ENCODE measurements at places on chromosomes 16 and 17.
A peak's percentile ranks its signal among the peaks of the same experiment; 100 is the strongest.

DNA sequence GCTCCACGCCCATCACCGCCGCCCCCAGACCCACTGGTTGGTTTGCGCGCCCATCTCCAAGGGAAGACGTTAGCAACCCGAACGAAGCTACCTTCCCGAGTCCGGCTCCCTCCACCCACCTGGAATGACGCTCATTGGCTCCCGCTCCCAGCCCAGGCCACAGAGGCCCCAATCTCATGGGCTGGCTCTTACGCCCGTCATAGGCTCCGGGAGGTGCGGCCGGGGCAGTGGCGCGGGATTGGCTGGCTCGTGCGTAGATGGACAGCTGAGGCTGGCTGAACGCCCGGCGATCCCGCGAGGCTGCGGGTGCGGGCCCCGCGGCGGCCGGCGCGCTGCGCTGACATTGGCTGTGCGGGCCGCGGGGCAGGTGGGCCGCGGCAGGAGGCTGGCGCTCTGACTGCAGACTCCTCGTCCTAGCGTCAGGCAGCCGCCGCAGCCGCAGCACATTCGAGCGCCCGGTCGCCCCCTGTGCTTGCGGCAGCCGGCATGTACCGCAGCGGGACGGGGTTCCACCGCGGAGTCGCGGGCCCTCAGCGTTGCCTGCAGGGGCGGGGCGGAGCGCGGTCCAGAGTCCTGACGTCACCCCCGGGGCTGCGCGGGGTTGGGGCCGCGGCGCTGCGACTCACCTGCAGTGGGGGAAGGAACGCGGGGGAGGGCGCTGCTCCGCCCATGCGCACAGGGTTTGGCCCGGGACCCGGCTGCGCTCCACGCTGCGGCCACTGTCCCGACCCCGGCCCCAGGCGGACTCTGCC is 453 bp upstream of the MYH10 start:
- DNase-seq, result peak; percentile 66

DNA sequence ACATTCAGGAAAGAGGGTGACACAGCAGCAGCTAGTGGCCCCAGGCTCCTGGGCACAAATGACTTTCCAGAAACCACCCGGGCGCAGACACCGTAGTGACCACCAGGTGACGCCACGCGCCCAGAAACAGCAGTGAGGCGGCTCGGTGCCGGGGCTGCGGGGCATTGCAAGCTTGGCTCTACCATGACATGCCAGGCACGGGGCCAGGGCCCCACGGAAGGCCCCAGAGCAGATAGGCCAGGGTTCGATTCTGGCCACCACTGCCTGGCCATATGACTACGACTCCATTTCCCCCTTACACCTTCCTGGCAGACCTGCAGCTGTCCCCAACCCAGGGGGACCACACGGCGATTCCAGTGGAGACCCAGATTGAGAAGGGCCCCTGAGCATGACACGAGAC is 6.7 kb downstream of the RHBDF1 start:
- peak; percentile 80 for DNase-seq

GRCh38 chr17:9672266-9672665 is 26.9 kb downstream of the USP43 start:
- DNase-seq, result no peak

GRCh38 chr17:61411261-61412142 is 11.9 kb downstream of the TBX2 start:
- peak; percentile 47 for DNase-seq

GRCh38 chr16:4313563-4314531 is 2.0 kb upstream of the GLIS2 start:
- no peak for DNase-seq

GRCh38 chr17:10768750-10769251 is 35.1 kb downstream of the TMEM238L start:
- DNase-seq, result no peak

- no peak for DNase-seq
Measured at GRCh38 chr17:28963055-28963611, 11.8 kb upstream of the PHF12 start.

DNA sequence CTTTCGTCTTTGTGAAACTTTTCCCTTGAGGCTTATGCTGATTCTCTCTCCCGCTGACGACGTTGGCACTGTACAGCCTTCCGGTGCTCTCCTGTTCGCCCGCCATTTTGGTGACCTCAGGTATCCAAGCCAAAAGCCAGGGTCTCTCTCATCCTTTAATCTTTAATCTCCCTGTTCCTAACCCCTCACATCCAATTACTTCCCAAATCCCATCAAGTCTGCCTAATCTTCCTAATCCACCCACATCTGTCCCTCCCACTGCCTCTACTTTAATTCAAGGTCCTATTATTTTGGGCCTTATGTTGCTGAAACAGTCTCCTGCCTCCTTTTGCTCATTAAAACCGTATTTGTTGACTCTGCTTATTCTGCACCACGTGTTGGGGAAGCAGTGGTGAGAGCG is 7.3 kb downstream of the WRAP53 start:
- no peak for DNase-seq

DNA sequence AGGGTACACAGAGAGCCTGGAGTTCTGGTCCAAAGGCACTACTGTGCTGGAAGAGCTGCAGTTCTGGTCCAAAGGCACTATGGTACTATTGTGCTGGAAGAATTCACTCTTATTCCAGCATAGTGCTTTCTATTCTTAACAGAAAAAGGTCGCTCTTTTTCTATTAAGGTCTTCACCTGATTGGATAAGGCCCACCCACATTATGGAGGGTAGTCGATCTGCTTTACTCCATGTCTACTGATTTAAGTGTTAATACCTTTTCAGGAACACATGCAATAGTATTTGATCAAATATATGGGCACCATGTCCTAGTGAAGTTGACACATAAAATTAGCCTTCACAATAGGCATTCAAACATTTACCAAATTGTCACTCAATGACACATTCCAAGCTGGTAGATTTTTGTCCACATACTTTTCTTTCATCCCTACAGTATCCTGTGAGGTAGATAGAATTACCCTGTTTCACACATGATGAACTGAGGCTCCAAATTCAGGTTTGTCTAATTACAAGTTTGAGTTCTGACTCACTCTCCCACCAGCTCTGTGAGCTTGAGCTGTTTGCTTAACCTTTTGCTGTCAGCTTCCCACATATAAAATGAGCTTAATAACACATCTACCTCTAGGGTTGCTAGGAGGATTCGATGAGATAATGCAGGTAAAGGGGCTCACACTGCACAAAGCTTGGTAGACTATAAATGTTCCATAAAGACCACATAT is 129.9 kb downstream of the AIPL1 start:
- DNase-seq, result no peak

DNA sequence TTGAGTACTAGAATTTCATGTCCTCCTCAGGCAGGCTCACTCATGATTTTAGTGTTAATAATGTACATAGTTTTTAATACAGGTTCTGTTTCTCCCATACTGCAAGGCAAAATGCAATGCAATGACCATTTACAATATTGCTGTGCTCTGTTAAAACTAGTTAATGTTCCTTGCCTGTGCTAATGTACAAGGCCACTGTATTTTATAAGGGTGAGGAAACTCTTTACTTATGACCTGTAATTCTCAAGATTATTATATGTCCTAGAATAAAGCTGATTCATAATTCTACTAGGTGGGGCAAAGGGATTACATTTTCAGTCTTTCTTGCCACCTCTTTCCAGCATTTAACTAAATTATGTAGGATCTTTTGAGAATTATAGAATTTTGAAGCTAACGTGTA is 19.4 kb downstream of the TMIGD1 start:
- DNase-seq, result no peak

DNA sequence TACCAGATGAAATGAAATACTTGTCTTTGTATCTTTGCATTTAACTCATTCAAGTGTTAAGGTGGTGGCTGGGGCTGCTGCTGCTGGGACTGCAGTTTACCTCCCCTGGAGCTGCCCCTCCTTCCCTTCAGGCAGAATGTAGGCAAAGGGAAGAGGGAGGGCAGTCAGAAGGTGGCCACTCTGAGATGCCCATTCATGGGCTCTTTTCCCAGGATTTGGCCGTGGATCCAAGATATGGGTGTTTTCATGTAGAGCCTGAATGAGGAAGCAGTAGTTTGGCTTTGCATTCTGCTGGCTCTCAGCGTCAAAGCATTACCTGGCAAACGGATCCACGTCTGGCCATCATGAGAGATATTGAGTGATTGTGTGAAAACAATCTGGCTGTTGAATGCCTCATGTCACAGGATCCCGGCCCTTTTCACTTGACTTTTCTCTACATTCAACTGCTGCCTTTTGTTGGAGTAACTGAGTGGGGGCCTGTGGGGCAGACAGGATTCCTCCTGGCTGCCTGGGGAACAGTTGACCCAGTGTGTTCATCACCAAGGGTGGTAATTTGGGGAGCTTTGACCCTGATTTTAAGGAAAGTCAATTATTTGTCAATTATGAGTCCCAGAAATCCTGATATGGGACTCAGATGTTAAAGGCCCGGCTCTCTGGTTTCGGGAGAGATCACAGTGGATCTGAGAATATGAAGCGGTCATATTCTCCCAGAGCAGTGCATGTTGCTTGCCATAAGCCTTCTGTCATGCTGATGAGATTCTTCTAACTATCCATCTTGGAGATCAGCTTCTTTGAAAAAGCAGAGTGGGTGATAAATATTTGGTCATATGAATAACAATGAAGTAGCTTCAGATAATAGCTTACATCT is 236.8 kb downstream of the IRX3 start:
- DNase-seq, result no peak

- peak; percentile 32 for DNase-seq
Measured at GRCh38 chr17:65797809-65798208, 236.4 kb upstream of the AXIN2 start.

GRCh38 chr16:59060207-59060606 is 326.1 kb upstream of the GOT2 start:
- no peak for DNase-seq

DNA sequence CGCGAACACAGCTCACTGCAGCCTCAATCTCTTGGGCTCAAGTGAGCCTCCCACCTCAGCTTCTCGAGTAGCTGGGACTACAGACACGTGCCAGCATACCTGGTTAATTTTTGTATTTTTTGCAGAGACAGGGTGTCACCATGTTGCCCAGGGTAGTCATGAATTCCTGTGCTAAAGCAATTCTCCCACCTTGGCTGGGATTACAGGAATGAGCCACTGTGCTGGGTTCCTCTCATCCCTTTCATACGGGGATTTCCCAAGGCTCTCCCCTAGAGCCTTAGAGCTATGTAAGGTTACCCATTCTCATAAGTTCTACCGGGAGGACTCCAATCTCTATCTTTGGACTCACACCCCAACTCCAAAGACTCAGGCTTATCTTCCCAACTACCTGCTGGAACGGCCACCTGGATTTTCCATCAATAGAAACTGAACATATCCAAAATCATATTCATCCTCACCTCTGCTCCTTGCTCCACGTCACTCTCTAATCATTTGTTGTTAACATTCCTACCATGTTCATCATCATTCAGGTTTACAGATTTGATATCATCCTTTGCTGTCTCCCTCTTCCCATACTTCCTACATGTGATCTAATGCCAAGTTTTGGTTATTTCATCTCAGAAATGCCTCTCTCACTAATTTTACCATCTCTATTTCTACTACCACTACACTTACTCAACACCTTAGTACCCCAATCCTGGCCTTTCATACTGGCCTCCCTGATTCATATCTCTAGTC is 92.5 kb downstream of the NCOR1 start:
- no peak for DNase-seq

- no peak for DNase-seq
Measured at GRCh38 chr16:54093281-54093680, 193.3 kb downstream of the IRX3 start.

- DNase-seq, result no peak
Measured at GRCh38 chr17:15919466-15919865, 25.5 kb upstream of the ADORA2B start.

GRCh38 chr16:23131436-23131835 is 17.8 kb downstream of the USP31 start:
- no peak for DNase-seq

DNA sequence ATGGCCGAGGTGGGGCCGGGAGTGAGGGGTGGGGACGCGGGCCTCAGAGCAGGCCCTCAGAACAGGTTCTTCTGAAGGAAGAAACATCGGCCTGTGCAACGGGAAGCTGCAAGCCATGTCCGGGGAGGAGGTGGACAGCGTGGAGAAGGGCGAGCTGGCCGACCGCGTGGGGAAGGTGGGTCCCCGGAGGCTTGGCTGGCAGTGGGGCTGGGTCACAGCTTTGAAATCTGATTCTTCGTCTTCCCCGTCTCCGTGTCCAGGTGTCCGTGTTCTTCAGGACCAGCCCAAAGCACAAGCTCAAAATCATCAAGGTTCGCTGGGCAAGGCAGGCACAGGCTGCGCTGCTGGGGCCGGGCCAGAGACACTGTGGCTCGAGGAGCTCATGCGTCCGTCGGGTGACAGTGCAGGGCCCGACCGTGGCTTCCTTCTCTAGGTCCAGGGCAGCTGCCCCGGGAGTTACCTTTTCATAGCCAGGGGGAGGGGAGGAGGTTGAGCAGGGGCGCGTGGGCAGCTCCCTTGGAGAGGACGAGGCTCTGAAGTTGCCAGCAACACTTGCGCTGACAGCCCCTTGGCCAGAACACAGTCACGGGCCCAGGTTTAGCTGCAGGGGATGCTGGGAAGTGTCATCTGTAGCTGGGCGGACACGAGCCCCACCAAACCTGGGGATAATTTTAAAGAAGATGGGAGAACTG is 51.3 kb downstream of the MEAK7 start:
- no peak for DNase-seq

DNA sequence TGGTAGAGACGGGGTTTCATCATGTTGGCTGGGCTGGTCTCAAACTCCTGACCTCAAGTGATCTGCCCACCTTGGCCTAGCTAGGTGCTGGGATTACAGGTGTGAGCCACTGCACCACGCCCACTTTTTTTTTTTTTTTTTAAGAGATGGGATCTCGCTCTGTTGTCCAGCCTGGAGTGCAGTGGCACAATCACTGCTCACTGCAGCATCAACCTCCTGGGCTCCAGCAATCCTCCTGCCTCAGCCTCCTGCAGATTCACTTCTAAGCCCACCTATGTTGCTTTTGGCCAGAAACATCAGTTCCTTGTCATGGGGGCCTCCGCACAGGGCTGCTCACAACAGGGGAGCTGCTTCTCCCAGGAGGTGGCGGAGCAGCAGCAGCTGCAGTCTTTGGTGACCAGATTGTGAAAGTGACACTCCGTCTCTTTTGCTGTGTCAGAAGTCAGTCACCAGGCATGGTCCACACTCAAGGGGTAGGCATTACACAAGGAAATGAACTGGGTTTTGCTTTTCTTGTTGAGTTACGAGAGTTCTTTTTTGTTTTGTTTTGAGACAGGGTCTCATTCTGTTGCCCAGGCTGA is 4.5 kb upstream of the NME4 start:
- DNase-seq, result no peak

DNA sequence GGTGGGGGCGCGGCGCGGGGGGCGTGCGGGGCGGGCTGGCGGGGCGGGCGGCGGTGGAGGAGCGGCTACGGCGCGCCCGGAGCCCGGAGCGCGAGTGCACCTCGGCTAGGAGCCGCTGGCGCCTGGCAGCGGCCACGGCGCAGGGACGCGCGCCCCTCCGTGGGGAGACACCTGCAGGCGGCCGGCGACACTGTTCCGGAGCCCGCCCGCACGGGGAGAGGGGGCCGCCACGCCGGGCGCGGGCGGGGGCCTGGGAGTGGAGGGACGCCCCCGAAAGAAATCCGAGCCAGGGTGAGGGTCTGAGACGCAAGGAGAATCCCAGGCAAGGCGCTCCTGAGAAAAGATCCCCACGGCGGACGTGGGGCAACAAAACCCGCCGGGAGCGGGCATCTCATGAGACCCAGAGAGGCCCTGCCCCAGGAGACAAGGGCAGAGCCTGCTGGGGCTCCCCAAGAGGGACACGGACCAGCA is at the start of gene GSG1L:
Gene GSG1L (minus strand): TSS at position 124 of the 471 bp plus-strand sequence. CDS start 290 bp downstream, outside the sequence.
- DNase-seq, result no peak
